ENCODE measurements at places on chromosomes 6 and 20. TPM values are rescaled to one million over a fixed set of nuclear protein-coding genes. Genes with fewer than 3 reads are reported as not detected.

SPINT3 gene
- total RNA-seq, result not detected

RAB32 gene
- 2.4 TPM for total RNA-seq

ANGPT4 gene
- not detected for total RNA-seq

SNX9 gene
- total RNA-seq, result 55.6 TPM

C6orf58 gene
- not detected for total RNA-seq

BNIP5 gene
- total RNA-seq, result not detected

CDH4 gene
- total RNA-seq, result not detected

ADGRG6 gene
- total RNA-seq, result 0.07 TPM

TCP11 gene
- not detected for total RNA-seq

INSM1 gene
- total RNA-seq, result 31.5 TPM

SRXN1 gene
- 20.0 TPM for total RNA-seq

LTB gene
- 16.3 TPM for total RNA-seq

IRF4 gene
- 1,053 TPM for total RNA-seq

TINAG gene
- not detected for total RNA-seq

MAP3K5 gene
- total RNA-seq, result 6.5 TPM

E2F3 gene
- 27.9 TPM for total RNA-seq

DZANK1 gene
- 1.3 TPM for total RNA-seq

HTR1E gene
- not detected for total RNA-seq

TGM3 gene
- not detected for total RNA-seq

Data from activated T-helper 2 cell treated with anti-CD3 and anti-CD28 coated beads, Interferon-gamma antibody, Interleukin-2, Interleukin-4, amounts not matched to agents 10 μg/mL and 5 μg/mL and 100 μg/mL, durations not matched to agents 14 hours and 24 hours and 36 hours (primary cell).